Central memory CD8-positive, alpha-beta T cell (primary cell): ENCODE measurements at places on chromosomes 7 and 10.
A peak's percentile ranks its signal among the peaks of the same experiment; 100 is the strongest.

DNA sequence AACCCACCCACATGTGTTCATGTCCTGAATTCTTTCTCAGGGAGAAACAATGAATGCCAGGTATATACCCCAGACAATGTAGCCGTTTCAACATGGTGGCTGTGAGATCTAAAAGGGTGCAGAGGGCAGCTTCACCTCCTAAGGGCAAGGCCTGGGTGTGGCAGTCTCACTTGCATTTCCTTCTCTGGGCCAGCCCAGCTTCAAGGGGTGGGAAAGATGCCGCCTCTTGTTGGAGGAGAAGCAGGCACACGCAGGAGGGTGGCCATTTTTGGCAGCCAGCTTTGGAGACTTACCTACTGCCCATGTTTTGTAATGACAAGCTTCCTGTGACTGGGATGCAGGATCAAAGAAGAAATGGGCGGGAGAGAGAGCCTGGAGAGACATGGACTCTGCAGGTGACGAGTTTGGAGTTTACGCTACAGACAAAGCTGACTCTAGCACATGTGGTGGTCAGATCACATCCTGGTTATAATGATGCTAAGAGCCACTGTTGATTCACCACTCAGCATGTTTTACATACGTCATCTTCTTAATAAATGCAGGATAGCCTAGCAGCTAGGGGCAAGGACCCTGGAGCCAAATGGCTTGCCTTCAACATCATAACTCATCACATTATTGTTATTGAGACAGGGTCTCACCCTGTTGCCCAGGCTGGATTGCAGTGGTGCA is 116.6 kb downstream of the ANLN start:
- DNase-seq = no peak

DNA sequence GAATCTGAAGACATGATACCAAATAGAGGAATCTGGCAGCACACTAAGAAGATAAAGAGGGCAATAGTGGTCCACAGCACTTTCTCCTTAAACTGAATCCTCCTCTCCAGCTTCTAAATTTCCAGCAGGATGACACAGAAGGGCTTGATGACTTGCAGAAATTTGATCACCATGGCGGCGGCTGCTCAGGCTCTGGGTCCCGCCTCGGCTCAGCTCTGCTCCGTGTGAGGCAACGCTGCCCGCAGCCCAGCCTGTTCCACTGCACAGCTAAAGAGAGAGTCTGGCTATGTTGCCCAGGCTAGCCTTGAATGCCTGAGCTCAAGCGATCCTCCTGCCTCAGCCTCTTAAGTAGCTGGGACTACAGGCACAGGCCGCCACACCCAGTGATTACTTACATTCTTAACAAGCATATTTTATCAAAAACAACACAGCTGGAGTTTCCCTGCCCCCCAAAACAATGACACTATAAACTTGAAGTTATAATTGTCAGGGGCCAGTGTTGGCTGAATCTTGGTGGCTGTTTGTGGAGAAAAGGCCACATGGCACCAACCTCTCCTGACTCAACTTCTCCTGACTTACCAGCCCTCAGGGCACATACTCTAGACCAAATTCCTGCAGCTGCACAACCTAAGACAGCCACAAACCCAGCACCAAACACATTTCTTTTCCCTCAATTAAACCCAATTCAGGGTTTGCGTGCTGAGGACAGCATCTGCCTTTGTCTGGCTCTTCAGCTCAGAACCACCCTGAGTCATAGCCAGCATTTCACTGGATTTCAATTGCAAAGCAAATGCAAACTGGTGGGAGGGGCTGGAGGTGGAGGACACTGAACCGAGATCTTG is 11.6 kb upstream of the TNPO3 start:
- DNase-seq = no peak

GRCh38 chr7:54839575-54840213 is 80.7 kb upstream of the SEC61G start:
- DNase-seq = no peak

DNA sequence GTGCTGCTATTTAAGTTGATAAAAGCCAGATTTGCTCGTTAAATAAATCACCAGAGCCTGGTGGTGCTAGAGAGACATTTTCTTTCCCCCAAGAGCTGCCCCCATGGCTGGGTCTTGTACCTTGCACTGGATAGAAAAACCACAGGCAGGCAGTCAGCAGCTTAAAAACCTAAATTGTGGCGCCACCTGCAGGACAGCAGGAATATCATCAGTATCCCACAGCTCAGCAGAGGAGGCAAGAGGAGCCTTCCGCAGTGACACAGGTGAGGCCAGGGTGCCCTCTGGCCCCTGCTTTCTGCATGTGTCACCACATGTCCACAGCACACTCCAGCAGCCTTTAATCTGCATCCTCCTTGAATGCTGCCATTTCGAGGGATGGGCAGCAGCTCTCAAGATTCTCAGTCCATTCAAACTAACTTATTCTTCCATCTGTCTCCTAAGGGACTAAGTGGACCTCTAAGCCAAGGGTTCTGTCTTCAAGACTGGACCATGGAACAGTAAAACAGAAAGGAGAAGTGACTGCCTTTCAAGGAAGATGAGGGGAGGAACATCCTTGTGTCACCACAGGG is 4.5 kb upstream of the PLXNA4 start:
- DNase-seq = peak; percentile 59

- DNase-seq = peak; percentile 56
Observed at GRCh38 chr7:76303202-76304147, 1.0 kb downstream of the HSPB1 start.

GRCh38 chr7:78850093-78850740 is 603.2 kb downstream of the MAGI2 start:
- DNase-seq = no peak

DNA sequence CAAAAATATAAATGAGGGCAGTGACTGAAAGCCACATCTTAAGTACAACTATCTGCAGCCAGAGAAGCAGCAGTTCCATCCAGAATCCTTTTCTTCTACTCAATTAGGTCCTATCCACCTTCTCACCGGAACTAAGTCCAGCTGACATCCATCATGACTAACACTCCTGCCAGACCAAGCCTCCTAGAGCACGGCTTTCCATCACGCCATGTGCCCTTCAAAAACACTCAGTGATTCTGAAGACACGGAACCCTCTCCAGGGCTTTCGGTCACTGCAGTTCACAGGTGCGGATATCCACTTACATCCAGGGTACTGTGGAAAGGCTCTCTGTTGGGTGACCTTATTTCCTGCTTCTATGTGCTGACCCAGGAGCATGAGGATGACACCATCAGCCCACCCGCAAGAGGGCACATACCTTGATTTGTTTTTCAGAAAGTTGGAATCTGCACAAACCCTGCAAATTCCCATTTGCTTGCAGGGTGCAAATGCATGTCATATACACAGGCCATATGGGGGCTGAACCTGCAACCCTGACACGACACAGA is 64.3 kb downstream of the FAM171A1 start:
- DNase-seq = no peak

- no peak for DNase-seq
Observed at GRCh38 chr7:36186359-36187121, 33.5 kb downstream of the EEPD1 start.

DNA sequence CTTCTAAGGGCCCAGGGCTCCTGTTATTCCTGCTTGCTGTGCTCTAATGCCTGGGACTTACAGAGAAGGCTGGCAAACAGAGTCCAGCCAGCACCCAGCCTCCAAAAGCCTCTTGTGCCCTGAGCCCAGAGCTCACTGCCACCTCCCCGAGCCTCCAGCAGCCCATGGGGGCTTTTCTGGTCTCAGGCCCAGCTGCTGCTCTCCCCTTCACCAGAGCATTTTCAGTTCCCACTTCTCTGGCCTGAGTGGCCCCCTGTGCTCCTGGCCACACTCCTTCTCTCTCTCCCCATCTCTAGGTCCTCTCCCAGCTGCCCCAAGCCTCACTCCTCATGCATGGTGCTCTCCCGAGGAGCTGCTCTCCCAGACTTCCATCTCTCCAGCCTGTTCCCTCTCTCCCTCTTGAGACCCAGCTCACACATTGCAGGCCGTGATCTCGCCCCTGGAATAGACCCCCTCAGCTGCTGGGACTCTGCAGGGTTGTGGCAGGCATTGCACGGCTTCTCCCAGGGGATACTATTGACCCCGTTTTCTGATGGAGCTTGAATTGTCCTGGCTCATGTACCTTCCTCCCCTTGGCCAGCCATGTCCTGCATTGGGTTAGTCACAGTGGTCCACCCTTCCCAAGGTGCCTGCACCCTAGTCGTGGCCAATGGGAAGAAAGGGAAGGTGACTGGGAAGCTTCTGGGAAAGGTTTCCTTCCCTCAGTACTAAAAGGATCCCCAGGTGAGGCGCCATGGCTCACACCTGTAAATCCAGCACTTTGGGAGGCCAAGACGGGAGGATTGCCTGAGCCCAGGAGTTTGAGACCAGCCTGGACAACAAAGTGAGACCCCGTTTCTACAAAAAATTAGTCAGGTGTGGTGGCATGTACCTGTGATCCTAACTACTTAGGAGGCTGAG is 9.0 kb upstream of the RASSF4 start:
- DNase-seq = no peak

GRCh38 chr7:17939606-17940301 is 540 bp downstream of the SNX13 start:
- no peak for DNase-seq

- no peak for DNase-seq
Observed at GRCh38 chr7:148398844-148399365, 191.7 kb upstream of the C7orf33 start.

DNA sequence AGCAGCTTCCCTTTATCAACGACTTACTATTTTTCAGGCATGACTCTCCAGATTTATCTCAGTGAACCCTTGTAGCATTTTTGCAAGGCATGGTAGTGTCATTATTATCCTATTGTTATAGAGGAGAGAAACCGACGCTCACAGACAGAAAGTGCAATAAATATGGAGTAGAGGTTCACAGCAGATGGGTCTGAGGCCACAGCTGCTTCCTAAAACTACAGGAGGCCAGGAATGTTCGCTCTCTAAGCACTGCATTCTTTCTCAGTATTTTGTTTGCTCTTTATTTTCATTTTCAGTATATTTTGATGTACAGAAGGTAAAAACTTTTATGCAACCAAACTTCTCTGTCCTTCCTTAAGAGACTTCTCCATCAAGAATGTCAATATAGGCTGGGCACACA is 4.5 kb upstream of the AEBP1 start:
- no peak for DNase-seq

DNA sequence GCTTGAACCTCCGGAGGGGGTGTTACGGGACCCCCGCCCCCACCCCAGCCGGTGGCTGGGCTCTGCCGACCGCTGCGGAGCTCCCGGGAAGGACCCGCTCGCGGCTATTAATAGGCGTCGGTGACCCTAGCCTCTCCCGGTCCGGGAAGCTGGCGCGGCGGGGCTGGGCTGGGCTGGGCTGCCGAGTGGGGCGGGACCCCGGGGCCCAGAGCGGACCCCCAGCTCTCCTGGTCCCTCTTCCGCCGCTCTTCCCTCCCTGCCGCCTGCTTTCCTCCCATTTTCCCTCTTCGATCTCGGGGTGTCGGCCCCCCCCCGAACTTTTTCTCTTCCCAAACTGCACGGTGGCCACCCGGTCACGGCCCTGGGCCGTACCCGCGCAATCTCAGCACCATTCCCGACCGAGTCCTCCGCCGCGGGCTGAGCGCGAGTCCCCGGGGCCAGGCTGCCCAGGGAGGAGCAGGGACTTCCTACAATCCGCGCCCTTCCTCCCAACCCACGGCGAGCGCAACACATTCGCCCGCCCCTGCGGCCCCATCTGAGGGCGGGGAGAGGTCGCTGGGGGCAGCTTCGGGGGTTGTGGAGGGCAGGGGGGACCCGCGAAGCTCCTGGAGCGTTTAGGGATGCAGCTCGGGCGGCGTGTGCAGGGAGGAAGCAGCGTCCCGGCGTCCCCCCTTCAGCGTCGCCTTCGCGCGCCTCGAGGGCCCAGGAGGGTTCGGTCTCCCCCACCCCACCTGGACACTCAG is 3.1 kb upstream of the ELFN1 start:
- DNase-seq = no peak

- DNase-seq = no peak
Observed at GRCh38 chr10:21080261-21080660, 183.2 kb upstream of the NEBL start.

DNA sequence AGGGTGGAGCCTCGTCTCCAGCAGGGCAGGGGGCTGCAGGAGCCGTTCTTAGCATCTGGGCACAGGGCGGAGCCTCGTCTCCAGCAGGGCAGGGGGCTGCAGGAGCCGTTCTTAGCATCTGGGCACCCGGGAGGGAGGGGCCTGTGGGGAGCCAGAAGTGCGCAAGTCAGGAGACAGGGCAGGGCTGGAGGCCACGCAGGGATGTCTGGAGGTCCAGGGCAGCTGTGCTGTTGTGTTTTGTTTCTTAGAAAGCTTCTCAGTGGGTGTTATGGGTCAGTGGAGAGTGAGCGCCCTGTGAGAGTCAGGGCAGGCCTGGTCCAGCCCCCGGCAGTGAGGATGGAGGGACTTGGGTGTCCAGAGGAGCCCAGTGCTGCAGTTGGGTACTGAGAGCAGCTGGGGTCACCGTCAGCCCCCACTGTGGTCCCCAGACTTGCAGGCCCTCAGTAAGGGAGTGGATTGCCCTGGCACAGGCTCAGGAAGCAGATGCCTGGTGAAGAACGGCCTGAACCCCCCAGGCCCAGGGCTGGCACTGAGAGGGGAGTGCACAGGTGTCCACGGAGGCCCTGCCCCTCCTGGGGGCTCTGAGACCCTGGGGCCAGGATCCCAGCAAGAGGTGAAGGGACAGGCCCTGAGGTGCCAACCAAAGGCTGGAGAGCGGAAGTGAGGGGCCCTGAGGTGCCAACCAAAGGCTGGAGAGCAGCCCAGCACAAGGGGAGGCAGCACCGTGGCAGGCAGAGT is 29.8 kb downstream of the FAM20C start:
- no peak for DNase-seq

DNA sequence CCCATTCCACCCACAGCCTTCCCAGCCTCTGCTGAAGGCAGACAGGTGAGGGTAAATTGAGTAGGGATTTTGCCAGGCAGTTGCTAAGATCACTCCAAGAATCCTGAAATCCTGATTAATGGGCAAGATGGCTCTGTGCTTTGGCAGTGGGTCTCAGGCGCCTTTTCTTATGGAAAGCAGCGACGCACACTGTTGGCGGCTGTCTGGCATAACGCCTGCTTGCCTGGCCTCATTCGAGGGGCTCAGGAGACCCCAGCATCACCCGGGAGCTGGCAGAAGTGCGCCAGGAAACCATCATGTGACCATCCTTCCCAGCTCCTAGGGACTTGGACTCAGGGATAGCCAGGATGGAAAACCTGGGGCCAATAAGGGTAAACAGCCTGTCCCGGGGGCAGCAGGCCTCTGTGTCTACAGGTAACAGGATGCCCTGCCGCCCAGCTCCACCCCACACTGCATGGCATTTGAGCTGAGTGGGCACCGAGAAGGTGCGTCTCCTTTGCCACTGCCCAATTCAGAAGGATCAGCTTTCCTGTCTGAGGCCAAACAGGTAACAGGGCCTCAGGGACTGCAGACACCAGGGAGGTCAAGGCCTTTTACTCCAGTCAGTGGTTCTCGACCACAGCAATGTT is 98.6 kb downstream of the FAM53B start:
- no peak for DNase-seq

GRCh38 chr10:1142596-1142995 is 86.4 kb downstream of the WDR37 start:
- no peak for DNase-seq

- no peak for DNase-seq
Observed at GRCh38 chr7:105794741-105795729, 81.4 kb downstream of the ATXN7L1 start.

DNA sequence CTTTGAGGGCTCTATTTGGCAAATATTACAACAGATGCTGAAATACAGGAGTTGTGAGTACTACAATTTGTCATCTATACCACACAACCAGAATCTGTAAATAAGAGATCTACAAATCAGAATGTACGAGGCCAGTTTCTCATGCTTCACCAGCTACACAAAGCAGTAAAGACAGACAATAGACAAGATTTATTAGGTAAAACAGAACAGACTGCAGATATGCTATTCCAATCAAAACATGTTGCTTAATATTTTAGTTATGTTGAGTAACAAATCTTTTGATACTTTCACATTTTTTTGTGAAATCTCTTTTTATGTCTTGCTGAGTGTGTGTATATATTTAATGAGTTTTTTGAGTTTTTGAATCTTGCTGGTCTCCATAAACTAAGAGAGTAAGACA is 109.1 kb downstream of the CHCHD3 start:
- no peak for DNase-seq
